ENCODE measurements at places on chromosomes 13 and 19.

GRCh38 chr13:25266706-25267105 lies 20.6 kb downstream of the MTMR6 start:
- no peak for DNase-seq

DNA sequence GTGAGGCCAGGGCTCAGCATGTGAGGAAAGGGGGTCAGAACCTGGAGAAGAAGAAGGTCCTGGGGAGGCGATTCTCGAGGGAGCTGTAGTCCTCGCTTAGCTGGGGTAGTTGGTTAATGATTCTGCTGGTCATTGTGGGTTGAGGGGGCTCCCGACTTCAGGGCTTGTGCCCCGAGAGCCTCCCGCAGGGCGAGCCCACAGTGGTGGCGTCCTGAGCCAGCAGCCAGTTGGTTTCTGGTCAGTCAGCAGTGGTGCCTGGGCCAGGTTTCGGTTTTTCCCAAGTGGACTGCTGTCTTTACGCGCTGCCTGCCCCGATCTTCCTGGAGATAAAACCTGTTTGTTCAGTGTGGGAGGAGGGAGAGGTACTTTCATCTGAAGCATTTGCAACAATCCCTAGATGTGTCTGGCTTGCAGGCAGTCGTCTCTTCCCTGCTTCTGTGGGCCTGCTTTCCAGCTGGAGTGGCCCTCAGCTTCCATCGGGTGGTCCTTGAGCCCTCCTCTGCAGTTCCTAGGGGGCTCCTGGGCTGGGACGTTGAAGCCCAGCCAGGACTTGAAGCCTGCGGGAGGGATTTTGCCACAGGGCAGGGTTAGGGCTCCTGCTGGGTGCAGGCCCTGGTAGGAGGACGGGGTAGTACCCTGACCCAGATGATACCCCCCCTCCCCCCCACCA lies 3.2 kb downstream of the PTBP1 start:
- peak; percentile 58 for DNase-seq

- no peak for DNase-seq
Observed at GRCh38 chr13:61095885-61096284, 319.8 kb downstream of the PCDH20 start.

- DNase-seq = no peak
Observed at GRCh38 chr19:6457958-6458694, 1.5 kb downstream of the SLC25A23 start.

GRCh38 chr13:91326146-91326545 lies 21.3 kb upstream of the MIR17HG start:
- DNase-seq = no peak
